ENCODE measurements at places on chromosomes 7 and 10.

DNA sequence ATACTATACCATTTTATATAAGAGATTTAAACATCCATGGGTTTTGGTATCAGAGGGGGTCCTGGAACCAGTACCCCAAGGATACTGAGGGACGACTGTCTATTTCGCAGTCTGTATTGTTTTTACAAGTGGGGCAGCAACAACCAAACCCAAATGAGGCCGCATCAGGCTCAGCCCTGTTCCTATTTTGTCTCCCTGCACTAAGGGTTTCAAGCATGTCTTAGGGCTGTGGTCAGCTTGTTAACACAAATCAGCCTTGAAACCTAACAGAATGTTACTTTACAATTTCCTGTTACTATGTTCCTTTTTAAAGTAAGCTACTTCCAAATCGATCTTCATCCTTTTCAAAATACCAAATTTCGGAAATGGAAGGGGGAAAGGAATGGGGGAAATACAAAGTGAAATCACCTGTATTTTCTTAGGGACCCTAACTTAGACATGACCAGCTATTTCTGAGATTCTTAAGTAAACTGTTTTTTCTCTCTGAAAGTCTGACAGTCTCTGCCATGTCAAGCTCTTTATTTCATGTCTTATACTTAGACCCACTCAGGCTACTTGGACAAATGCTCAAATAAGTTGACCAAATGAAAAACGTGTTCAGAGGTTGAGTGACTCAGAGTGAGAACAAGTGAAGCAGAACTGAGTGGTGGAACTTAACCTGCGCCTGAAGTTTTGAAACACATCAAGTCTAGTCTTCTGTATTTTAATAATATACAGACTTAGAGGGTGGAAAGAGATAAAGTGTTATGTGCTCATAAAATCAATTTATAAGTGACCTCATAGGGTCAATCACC is 75.8 kb downstream of the C1GALT1 start:
- no peak for DNase-seq

- DNase-seq: no peak
Observed at GRCh38 chr7:155292680-155293226, 4.9 kb upstream of the INSIG1 start.

- DNase-seq: no peak
Observed at GRCh38 chr7:133688483-133689239, 435.8 kb downstream of the EXOC4 start.

DNA sequence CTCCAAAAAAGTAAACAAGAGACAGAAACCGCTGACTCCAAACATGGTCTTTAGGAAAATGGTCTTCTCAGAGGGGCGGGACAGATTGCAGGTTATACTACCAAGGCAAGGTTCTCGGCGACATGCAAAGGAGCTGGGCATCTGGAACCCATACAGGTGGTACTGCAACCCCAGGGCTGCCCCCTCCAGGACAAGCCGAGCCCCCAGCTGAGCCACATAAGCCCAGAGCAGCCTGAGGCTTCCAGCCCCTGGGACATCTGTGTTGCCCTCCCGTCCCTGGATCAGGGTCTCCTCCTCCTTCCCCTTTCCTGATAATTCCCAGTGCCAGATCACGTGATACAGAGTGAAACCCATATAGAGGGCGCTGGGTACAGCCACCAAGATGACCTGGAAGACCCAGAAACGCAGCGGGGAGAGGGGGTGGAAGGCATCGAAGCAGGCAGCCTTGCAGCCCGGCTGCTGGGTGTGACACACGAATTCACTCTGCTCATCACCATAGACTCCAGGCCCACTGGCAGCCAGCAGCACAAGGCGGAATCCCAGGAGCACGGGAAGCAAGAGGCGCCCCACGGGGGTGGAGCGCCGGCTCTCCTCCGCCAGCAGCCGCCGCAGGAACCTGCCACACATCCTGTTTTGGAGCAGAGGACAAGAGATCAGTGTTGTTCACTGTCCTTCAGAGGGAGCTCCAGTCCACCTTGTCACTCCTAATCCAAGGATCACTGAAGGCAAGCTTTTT is at the start of gene GJC3:
Gene GJC3, minus strand, starts transcription at position 627 of the 736 bp plus-strand sequence. Its CDS starts 0 bp downstream, at position 627.
- no peak for DNase-seq

GRCh38 chr10:51092402-51092801 is 18.1 kb downstream of the PRKG1 start:
- DNase-seq: no peak

DNA sequence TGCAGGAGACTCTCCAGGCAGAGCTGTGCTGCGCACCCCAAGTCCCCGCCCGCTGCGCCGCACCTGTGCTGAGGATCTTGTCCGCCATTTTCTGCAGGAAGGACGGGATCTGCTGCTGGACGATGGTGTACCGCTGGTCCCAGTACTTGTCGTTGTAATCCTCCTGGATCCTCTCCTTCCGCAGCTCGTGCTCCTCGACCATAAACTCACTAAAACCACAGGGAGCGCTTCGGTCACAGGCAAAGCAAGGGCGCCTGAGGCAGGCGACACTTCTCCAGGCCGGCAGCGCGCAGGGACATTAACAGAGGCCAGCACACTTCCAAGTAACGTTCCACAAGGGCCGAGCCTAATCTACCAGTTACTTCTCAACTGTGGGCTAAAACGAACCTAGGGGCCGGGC is 13.1 kb upstream of the ADAM8 start:
- no peak for DNase-seq

- no peak for DNase-seq
Observed at GRCh38 chr10:95542330-95542729, 18.8 kb downstream of the SORBS1 start.

- DNase-seq: no peak
Observed at GRCh38 chr7:134767520-134768168, 11.8 kb upstream of the CALD1 start.

DNA sequence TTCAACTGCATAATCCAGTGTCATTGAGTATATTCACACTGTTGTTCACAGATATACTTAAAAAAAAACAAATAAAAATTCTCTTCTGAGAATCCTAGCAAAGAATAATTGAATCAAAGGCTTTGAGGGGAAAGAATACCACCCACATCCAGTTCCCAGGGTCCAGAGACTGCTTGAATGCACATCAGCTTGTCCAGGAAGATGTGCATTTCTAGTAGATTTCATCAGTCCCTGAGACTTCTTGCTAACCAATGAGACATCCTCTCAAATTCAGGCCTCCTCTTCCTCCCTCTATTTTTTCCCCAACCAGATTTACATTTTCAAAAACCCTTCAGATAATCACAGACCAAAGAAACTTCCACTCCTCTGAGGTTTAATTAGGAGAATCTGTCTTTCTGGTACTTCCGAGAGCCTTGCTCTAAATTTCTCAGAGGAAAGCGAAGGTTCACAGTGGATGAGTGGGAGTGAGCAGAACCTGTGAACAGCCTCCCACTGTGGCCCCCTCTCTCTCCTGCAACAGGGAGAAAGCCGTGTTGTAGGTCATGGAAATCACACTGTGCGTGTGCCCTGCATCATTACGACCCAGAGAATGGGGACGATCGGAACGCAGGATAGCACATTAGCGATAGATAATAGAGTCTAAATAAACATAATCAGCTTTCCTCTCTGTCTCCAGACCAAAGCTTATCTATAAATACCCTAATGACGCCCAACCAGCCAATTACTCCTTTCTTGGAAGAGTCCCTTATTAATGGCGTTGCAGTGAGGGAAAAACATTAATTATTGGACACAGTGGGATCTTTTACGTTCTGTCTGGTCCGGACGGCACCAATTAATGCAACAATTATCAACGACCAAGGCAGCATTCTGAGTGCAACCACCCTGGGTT is 212.5 kb downstream of the EMX2 start:
- no peak for DNase-seq

- DNase-seq: no peak
Observed at GRCh38 chr10:18501198-18501597, 150.2 kb downstream of the NSUN6 start.

DNA sequence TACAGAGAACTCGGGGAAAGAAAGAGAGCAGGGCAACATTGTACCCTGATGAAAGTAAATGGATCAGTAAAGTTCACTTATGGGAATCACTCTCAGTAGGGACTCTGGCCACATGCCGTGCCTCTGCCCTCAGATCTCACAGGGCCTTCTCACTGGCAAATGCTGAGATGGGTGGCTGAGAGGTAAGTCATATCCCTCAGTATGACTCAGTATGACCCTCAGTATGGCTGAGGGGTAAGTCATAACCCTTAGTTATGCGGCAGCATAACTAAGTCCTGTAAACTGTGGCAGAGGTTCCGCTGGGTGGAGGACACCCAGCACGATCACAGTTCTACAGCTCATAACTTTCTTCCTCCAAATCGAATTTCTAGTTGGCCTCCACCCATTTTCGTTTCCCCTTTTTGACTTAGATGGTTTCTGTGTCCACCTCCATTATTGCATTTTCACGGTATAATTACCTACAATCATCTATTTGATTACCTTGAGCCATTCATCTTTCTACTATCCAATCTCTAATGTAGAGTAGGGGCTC is 26.5 kb upstream of the WNT16 start:
- DNase-seq: no peak

DNA sequence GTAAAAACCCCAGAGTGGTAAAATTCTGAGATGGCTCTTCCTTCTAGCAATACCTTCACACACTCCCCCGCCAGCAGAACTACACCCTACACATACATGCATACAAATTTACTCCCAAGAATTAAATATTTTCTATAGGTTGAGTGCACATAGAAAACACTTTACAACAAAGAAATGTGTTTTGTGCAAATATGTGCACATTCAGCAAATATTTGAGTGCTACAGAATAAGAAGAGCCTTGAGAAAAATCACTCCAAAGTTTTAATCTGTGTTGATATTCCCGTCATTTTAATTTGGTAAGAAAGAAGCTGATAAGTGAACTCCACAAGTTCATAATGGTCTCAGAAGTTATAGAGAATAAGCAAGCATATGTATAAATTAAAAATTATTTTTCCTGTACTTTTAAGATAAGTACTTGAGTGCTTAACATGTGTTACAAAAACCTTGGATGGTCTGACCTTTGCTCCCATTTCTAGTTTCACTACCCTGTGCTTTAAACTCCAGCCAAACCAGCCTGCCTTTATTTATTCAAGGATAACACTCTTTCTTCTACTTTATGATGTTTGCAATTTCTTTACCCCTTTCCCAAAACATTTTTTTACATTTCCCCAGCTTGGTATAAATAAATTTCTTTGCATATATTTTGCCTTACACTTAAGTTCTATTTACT is 733.5 kb upstream of the LRRTM3 start:
- no peak for DNase-seq

DNA sequence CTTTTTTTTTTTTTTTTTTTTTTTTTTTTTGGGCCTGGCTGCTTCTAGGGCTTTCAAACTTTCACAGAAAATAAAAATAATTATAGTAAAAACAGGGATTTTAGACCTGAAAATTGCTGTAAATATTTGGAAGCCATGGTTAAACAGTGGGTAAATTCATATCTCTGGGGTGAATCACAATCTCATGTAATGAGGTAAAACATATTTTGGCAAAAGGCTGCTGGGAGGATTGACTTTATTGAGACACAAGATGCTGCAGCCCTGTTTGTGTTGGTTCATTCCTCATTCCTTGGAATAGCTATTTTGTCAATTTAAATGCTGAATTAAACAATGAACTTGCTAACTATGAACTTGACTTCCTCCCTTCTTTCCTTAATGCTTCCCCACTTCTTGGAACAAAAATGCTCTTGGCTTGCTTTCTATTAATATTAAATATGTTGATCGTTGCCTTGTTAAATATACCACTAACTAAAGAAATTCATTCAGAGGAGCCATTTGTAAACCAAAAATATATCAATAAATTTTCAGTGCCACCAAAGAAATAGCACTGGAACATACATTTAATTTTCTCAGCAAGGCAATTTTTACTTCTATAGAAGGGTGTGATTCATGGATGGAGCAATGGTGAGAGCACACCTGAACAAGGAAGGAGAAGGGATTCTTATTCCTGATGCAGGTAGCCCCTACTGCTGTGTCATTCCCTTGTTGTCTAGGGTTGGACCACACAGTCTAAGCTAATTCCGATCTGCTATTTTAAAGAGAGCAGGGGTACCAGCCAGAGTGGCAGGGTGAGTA is 24.6 kb downstream of the AGK start:
- DNase-seq: no peak

- DNase-seq: no peak
Observed at GRCh38 chr10:112136486-112137153, 46.9 kb downstream of the GPAM start.

DNA sequence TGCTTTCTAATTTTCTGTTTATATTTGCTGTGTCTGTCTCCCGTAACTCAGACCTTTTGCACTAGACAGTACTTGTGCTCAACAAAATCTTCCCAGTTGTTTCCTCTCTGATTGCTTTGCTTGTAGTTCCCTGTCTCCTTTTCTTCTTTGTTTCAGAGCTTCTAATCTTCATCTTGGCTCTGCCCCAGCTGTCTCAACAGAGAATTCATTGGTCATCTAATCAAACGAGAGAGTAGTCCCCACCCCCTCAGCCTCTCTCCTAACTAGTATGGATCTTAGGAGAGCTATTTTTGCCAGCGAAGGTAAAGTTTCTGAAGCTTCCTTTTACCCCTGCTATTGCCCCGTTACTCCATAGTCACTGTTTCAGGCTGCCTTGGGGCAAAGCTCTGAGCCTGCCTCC is 32.8 kb downstream of the SLC26A4 start:
- DNase-seq: no peak

- DNase-seq: no peak
Observed at GRCh38 chr10:22443175-22443901, 98.0 kb downstream of the SPAG6 start.

DNA sequence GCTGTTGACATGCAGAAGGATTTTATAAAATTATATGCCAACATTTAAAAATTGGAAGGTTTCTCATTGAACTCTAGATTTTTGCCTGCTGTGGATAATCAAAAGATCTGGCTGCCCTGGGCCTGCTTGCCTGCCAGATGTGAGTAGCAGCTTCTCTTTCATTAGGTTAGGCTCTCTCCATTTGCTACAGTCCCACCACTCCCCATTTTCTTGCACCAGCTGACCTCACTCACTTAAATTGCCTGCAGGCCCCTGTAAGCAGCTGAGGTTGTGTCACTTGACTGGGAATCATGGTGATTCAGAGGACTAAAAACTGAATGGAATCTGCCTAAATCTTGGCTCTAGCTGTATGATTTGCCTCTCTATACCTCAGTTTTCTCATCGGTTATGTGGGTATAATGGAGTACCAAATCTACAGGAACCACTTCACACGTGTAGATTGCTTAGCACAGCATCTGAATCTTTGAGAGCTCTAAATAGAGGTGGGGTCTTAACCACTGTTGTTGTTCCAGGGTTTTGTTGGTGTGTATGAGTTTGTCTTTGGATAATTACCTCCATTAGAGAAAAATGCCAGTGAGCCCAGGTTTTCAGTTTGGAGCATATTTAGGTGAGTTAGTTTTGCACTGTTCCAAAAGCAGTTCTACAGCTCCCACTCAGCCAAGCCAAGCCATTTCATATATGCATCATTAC is 18.6 kb upstream of the RAPGEF5 start:
- DNase-seq: no peak

DNA sequence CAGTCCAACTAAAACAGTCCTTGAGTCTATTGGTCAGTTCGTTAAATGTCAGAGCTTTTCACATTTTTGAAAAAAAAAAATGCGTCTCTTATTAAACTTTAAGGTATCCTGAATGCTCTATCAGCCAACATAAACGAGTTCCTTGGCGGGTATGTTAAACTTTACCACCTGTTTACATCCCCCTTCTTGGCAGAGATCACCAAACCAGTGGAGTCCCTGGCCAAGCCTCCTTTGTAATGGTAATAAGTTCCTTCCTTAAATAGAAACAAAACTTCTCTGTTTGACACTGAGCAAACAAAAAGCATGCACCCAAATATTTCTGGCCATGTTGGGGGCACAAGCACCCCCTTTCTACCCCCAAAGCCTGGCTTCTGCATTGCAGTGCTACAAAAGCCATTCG is 3.2 kb downstream of the TRIL start:
- DNase-seq: no peak

- DNase-seq: no peak
Observed at GRCh38 chr7:82562716-82563404, 119.3 kb upstream of the CACNA2D1 start.

- no peak for DNase-seq
Observed at GRCh38 chr7:395643-396042, 105.7 kb downstream of the FOXL3 start.

Measured in stimulated activated CD8-positive, alpha-beta memory T cell treated with anti-CD3 and anti-CD28 coated beads, Interleukin-15, amount 100 ng/mL, for 4 hours (primary cell).